ENCODE measurements at places on chromosomes 2 and 18.

GRCh38 chr2:43039376-43040080, 186.9 kb downstream of the ZFP36L2 start:
- no peak for DNase-seq

GRCh38 chr18:1045658-1046057, 141.0 kb downstream of the ADCYAP1 start:
- DNase-seq: no peak

GRCh38 chr2:200039724-200040650, 84.6 kb downstream of the MAIP1 start:
- DNase-seq: no peak

DNA sequence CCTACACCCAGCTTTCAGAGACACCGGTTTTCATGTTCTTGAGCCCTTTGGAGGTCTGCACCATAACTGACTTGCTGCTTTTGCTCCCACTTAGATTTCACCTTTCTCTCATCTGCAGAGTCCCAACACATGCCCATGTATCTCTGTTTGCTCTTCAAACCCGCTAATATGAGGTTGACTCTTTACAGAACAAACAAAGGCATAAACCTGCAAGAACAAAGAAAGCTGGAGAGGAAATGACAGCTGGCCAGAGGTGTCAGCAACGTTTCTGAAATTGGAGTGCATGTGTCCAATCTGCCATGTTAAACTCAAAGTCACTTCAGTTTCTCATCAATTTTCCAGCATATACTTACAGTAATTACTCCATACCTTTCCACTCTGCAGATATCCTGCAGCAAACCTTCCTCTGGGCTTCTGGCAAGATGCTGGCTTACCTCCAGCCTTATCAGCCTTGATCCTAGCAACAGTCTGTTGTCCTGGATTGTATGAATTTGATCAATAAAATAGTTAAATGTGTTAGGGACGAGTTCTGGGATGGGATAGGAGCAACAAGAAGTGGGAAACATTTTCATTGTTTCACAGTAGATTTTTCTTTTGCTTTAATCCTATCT, 157.4 kb downstream of the FHOD3 start:
- DNase-seq: no peak

DNA sequence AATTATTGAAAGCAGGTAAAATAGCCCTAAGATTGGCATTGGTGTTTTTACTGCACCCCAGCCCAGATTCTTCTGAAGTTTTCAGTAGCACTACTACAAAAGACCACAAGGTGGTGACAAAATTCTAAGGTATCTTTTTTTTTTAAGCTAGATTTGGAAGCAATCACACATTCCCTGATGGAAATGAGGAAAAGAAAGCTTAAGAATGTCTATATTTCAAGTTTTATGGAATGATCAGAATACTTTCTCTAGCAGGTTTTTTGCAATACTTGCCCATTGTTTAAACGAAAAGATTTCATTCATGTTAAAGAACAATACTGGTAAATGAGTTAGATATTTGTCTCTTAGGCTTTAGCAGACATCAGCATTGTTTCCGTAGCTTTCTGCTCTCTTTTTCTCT, 32.1 kb upstream of the ZNF638 start:
- DNase-seq: no peak

DNA sequence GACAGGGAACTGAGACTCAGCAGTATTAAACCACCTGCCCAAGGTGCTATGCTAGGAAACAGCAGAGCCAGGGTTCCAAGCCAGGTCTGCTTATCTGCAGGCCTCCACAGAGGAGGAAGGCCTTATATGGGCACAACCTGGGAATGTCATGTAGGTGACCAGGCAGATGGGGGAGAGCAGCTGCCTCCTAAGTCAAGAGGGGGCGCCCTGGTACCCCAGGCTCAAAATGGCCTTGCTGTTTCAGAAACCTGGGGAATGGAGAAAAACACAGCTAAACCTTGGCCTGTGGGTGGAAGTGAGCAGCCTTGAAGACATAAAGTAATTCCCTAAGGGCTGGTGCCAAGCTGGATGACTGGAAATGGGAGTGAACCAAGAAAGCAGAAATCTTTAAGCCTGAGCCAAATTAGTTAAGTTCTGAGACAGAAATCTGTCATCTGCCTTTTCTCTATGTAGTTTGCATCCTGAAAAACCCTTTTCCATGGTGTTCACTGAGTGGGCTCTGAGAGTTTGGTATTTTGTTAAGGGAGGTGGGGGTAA, 79.1 kb downstream of the MAPK4 start:
- no peak for DNase-seq

- no peak for DNase-seq
Measured at GRCh38 chr2:203987959-203988358, 51.4 kb downstream of the ICOS start.

- DNase-seq: no peak
Measured at GRCh38 chr18:31648966-31649429, 35.4 kb downstream of the B4GALT6 start.

DNA sequence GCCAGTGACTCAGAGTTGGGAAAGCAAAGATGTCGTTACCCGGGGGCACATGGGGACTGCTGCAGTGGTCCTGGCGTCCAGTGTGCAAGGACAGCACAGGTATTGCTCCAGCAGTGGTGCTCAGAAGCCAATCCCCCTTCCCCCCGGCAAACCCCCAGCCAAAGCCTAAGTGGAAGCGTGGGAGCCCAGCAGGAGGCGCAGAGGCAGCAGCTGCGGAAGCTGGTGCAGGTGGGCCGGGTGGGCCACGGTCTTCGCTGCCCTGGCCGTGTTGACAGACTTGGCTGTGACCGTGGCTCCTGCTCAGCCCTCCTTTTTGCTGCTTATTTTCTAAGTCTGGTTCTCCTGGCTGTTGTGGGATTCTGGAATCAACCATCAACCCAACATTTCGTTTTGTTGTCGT, 369.8 kb upstream of the ST6GAL2 start:
- DNase-seq: no peak

- DNase-seq: no peak
Measured at GRCh38 chr2:97992836-97993825, 2.6 kb downstream of the TMEM131 start.

DNA sequence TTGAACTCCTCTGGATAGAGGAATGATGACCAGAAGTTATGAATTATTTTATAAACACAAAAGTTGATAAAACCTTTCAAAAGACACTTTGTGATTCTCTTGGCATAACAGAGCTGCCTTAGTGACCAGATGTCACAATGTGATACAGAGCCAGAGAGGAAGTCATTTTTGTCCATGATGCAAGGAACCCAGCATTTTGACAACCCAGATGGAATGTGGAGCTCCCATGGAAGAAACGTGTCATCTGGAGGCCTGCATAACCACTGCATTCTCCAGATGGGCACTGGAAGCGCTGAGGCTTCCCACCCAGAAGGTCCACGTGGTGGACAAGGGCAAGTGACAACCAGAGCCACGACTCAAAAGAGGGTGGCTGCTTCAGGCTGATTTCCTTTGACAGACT, 30.1 kb downstream of the HRH4 start:
- DNase-seq: no peak

- DNase-seq: no peak
Measured at GRCh38 chr18:8857806-8858205, 152.4 kb downstream of the MTCL1 start.

DNA sequence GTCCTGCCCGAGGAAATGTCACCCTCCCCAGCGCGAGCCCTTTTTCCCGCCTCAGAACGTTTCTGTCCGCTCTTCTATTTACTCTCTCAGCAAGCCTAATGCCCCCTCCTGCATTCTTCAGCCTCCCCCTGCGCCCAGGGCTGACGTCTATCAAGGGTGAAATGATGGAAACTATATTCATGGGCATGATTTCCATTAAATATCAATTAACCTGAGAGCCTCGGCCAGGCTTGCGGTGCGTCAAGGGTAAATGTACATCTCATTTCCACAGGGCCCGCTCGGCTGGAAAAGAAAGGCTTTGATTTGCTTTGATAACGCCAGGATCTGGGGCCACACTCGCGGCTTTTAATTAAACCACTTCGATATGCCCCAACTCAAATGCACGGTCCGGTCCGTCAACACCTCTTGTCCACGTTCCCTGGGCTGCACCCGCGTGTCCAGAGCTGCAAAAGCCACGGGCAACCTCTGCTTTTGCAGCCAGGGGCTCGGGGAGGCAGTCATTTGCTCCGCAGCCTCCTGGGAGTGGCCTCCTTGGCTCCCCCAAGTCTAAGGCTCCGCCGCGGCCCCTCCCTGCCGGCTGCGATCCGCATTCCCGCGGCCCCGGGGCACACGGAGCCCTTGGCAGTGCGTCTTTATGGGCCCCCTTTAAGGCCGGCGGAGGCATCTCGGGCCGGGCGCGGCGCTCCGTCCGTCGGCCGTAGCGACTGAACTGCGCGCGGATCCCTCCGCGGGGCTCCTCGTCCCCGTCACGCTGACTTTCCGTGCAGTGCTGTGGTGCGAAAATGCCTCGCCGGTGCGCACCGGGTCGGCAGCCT, at the start of gene HOXD8:
Gene HOXD8, plus strand, starts transcription at position 724 of the 815 bp plus-strand sequence. CDS start 662 bp downstream, outside the sequence.
- no peak for DNase-seq

DNA sequence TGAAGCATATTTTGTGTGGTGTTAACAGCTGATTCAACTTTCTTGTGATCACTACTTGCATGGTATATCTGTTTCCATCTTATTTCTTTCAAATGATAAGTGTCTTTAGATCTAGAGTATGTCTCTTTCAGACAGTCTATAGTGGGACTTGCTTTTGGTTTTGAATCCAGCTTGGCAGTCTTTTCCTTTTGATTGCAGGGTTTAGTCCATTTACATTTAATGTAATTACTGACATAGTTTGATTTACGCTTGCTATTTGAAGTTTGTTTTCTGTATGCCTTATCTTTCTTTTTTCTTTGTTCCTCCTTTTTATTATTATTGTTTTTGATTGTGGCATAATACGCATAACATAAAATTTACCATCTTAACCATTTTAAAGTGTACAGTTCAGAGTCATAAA, 9.2 kb upstream of the RALBP1 start:
- no peak for DNase-seq

DNA sequence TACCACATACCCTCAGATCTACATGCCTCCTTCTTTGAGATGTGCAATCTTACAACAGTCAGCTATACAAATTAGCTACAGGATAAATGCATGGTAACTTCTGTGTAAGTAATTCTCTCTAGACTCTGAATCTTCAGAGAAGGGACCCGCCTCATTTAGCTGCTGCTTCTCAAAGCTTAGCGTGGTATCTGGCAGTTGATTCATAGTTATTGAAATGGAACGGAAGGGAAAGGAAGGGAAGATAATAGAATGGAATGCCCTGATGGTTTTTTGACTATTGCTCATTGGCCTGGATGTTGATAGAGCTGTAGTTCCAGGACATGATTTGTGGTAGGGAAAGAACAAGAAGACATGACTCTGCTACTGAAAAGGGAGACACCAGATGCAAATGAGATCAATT, 498.1 kb upstream of the CRIM1 start:
- DNase-seq: no peak

DNA sequence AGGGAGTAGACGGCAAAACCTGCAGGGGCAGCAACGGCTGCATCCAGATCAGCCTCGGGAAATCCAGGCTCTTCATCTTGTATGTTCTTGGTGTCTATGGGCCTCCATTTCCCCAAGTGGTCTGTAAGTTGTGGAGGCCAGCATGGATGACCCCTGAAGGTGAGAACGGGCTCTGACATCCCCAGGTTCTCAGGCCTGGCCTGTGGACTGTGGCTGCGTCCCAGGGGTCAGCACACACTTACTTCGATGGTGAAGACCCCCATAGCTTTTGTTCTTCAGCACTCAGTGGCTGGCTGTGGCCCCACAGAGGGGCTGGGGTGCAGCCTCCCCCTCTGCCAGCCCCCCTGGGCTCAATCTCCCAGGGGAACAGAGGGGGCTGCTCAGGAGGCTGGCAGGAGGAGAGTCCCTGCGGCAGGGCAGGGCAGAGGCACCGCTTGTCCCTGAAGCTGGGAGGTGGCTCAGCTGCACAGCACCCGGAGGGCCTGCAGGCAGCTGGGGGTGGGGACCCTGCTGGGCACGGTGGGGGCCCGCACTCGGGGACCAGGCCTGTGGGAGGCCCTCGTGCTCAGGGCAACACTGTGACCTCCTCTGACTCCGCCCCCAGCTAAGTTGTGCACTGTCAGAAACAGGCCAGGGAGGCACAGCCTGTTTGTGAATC, 3.8 kb downstream of the SLC66A3 start:
- DNase-seq: no peak

- no peak for DNase-seq
Measured at GRCh38 chr2:238439917-238440316, 13.2 kb downstream of the ASB1 start.

- no peak for DNase-seq
Measured at GRCh38 chr2:54416166-54416813, 39.8 kb upstream of the SPTBN1 start.

DNA sequence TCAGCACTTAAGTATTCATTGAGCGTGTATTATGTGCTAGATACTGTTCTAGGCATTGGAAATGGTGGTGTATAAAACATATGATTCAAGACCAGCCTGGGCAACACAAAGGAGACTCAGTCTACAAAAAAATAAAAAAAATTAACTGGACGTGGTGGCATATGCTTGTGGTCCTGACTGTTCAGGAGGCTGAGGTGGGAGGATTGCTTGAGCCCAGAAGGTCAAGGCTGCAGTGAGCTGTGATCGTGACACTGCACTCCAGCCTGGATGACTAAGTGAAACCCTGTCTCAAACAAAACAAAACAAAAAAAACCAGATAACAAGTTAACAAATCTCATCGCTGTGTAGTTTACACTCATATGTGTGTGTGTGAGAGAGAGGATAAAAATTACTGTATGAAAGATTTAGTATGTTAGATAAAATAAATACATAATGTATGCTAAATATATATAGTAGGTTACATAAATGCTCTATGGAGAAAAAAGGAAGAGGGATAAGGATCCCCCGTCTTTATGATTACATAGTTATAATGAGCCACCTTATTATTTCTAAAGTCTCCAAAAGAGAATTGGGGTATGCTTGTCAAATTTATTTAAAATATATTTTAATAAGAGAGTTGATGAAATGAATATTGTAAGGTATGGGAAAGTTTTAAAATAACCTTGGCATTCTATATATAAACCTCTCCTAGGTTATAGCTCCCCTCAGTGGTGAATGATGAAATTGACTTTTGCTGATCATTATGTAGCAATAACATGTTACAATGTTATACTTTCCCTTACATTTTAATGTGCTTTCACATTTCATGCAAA, 69.2 kb downstream of the EHBP1 start:
- DNase-seq: no peak

GRCh38 chr18:52343138-52343537, 3.1 kb downstream of the DCC start:
- DNase-seq: no peak

DNA sequence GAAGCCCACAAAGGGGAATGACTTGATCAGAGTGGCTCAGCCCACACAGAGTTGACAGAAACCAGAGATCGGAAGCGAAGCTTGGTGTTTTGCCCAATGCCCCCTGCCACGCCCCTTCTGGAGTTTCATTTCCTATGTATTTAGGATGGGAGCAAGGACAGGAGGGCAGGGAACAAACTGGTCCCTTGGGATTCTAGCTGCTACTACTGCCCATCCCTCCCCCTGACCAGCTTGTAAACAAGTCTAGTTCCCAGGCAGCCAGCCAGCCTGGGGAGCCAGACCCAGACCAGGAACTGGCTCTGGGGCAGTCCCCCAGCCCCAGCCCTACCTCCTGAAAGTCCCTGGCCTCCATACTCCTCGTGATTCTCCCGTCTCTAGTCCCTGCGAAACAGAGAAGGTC, 8.3 kb downstream of the WNT6 start:
- no peak for DNase-seq
